ENCODE measurements at places on chromosomes 3 and 15. TPM values are rescaled to one million over a fixed set of nuclear protein-coding genes. Genes with fewer than 3 reads are reported as not detected.
A peak's percentile ranks its signal among the peaks of the same experiment; 100 is the strongest.

DNA sequence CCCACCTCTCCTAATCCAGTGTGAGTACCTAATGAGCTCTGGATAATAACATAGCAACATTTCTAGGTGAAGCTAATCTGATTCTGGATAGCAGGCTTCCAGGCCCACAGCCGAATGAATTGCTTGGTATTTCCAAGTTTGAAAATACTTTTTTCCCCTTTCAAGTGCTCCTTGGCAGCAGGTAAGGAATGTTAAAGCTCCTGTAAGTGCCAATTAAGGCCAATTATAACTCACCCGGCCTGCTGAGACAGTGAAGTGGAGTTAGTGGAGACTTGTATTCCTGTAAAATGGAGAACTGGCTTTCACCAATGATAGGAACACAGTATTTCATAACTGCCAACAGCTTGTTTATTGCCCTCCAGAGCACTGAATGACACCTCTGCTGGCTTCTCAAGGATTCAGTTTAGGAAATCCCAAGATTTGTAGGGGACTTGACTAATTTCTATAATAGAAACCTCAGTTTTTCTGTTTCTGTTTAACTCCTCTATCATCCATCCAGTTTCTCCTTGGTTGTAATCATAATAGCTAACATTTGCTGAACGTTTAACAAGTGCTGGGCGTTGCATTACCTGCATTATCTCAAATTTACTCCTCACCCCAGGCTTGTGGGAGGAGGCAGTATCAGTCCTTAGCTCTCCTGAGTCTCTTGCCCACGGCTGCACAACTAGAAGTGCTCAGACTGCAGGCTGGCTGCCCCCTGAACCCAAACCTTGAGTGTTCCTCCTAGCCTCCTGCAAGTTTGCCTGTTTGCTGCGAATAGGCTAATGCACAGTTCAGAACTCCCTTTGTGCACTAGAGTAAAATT lies 52.7 kb upstream of the SCAANT1 start:
- H3K36me3 ChIP-seq, result peaks cover 9% of the 10 kb centered on the region
- H3K27ac ChIP-seq, result no peak overlapping the region
- peaks cover 57% of the 10 kb centered on the region for H3K4me1 ChIP-seq

DNA sequence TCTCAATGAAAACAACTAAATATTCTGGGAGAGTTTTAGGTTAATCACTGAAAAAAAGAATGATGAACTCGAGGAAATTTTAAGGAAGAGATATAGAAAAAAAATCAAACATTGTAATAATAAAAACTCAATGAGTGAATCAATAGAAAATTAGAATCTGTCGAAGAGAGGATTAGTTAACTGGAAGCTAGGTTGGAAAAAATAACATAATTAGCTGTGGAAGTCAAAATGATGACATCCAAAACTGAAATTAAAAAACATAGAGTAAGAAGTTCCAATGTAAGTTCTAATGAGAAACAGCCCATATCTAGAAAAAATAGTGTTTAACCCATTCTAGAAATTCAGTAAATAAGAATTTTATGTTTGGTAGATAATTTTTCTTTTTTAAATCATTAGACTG lies 299.3 kb upstream of the RARB start:
- H3K4me3 ChIP-seq, result no peak overlapping the region
- no peaks in the 10 kb centered on the region for H3K27me3 ChIP-seq
- H3K27ac ChIP-seq, result no peak overlapping the region
- H3K4me1 ChIP-seq, result no peaks in the 10 kb centered on the region

DNA sequence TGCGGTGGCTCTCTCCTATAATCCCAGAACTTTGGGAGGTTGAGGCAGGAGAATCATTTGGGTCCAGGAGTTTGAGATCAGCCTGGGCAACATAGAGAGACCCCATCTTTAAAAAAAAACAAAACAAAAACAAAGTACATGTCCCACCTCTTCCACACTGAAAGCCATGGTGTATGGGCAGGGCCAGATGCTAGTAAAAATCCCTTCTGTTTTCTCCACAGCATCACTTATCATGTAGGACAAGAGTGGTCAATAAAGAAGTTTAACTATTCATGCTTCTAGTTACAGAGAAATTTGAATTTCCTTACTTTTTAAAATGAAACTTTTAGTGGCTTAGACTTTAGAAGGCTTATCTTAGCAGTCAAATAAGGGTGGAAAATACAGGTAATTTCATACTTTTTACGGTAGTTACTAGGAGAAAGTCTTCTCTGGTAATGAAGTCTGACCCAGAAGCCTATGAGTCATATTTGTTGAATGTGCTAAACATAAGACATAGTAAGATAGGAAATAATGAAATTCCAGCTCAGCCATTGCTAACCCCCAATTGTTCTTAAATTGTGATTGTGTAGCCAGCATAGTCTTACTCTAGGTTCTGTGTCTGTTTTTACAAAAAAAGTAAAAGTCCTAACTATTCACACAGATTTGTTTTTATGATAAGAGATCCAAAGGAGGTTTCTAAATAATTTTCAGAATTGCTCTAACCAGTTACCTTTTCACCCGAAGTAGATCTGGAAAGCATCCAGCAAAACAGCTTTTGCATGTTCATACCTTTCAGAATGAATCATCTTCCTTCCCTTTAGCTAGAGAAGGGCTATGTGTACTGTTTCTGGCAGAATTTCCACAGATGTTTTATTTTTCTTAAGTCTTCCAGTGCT lies 16.4 kb upstream of the ZNF609 start:
- H3K36me3 ChIP-seq, result peaks cover 41% of the 10 kb centered on the region
- peaks cover 55% of the 10 kb centered on the region for H3K4me1 ChIP-seq
- peak overlapping the region; percentile 84 for H3K27ac ChIP-seq
- H3K27me3 ChIP-seq, result no peaks in the 10 kb centered on the region

Gene GPR149
- not detected for total RNA-seq

DNA sequence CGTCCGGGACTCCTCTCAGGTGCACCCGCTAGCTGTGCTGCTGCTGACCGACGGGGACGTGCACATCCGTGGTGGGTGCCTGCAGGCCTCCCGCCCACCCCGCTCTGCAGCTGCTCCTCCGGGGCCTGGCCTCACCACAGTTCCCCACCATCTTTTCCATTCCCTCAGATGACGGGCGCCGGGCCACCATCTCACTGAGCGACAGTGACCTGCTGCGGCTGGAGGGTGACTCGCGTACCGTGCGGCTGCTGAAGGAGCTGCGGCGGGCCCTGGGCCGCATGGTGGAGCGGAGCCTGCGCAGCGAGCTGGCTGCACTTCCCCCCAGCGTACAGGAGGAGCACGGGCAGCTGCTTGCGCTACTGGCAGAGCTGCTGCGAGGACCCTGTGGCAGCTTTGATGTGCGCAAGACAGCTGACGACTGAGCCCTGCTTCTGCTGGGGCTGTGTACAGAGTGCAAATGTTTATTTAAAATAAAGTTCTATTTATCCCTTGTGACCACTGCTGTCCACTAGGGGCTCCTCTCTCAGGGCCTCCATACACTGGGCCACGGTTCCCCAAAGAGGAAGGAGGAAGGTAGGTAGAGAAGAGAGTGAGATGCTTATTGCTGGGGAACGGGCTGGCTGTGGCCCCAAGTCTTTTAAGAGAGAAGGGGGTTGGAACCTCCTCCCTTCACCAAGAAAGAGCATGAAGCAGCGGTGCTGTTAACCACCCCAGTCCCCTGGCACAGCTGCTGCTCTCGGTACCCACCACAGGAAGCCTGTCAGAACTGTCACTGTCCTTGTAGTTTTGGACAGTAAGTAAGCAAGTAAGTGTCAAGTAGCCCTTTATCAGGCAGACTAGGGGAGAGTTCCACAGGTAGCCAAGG lies 47.0 kb downstream of the DHX30 start:
- no peak overlapping the region for H3K4me3 ChIP-seq
- no peaks in the 10 kb centered on the region for H3K27me3 ChIP-seq
- H3K4me1 ChIP-seq, result no peaks in the 10 kb centered on the region
- peaks cover 26% of the 10 kb centered on the region for H3K36me3 ChIP-seq

DNA sequence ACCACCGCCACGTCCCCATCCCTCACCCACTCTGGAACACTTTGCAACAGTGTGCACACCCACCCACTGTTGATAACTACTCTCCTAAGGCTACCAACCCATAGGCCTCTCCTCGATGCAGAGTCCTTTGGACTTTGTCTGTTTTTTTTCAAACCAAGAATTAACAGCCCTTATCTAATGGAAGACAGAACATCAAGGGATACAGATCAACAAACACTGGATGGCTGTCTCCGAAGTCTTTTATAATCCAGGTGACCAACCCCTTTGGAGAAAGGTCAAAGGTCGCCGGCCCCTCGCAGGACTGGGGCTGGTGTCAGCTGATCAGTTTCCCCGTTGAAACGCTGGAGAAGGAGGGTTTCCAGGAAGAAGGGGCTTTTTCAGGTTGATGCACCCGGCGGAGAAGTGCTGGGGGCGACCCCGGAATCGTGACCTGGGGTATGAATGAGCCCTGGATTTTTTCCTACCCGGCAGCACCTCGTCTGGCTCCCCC lies 532 bp downstream of the B4GALT4 start:
- peak; percentile 33 for DNase-seq
- peaks cover 48% of the 10 kb centered on the region for H3K4me1 ChIP-seq
- peak overlapping the region; percentile 95 for H3K27ac ChIP-seq
- H3K4me3 ChIP-seq, result peak overlapping the region; percentile 86
- H3K27me3 ChIP-seq, result no peaks in the 10 kb centered on the region
- H3K36me3 ChIP-seq, result peaks cover 22% of the 10 kb centered on the region

DNA sequence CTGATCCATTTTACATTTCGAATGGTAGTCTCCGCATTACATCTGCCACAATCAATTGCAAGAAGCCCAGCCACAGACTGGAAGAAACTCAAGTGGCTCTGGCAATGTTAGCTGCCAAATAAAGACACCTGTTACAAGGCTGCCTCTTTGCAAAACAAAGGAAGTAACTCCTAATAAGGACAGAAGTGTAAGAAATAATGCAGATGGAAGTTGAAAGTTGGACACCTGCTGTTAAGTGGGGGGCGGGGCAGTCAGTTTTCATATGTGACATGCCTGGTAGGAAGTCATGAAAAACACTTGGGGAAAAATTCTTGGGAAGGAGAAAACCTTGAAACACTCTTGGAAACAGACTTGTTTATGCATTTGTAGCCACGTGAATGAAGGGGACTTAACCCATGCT lies 54.1 kb upstream of the ATP2C1 start:
- H3K4me3 ChIP-seq, result no peak overlapping the region
- no peaks in the 10 kb centered on the region for H3K27me3 ChIP-seq
- no peaks in the 10 kb centered on the region for H3K36me3 ChIP-seq
- no peak for DNase-seq
- H3K27ac ChIP-seq, result no peak overlapping the region
- no peaks in the 10 kb centered on the region for H3K4me1 ChIP-seq

DNA sequence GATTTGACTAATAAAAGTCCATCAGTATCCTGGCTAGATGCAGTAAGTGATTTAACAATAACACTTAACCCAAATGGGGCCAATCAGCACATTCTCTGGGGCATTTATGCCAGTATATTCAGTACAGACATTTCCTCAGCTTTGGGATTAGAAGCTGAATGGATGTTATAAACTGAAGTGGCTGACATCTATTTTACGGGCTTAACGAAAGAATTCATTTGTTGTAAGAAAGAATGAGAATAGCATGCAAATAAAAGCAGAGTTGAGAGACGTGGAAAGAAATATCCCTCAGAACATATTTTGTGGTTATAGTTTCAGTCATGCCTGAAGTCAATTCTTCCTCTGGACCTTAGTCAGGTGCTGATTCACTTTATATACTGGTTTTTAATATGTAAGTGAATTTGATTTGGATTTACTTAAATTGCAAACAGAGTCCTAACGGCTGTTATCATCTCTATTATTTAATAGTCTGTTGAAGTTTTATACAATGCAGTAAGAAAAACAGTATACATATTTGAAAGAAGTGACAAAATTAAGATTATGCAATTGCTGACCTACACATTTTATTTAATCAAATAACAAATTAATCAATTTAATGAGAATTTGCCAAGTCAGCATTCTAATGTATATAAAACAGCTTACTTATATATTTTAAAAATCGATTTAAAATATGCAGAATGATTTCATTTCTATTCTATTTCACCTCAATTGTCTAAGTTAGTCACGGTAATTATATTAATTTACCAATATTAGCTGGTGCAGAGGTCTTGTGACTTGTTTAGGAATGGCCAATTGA lies 513.9 kb upstream of the CADM2 start:
- H3K4me1 ChIP-seq, result no peaks in the 10 kb centered on the region
- no peaks in the 10 kb centered on the region for H3K27me3 ChIP-seq
- no peak overlapping the region for H3K4me3 ChIP-seq
- H3K36me3 ChIP-seq, result no peaks in the 10 kb centered on the region

GRCh38 chr3:97863031-97863430 lies 41.2 kb downstream of the CRYBG3 start:
- no peak overlapping the region for H3K27ac ChIP-seq
- no peaks in the 10 kb centered on the region for H3K27me3 ChIP-seq
- no peak overlapping the region for H3K4me3 ChIP-seq
- H3K36me3 ChIP-seq, result no peaks in the 10 kb centered on the region

Gene MEIS2
- total RNA-seq, result not detected

- peak; percentile 69 for DNase-seq
- peak overlapping the region; percentile 97 for H3K27ac ChIP-seq
- H3K4me3 ChIP-seq, result peak overlapping the region; percentile 71
- H3K36me3 ChIP-seq, result peaks cover 7% of the 10 kb centered on the region
Observed at GRCh38 chr15:60840703-60841411, 361.9 kb upstream of the ICE2 start.

- peaks cover 46% of the 10 kb centered on the region for H3K4me1 ChIP-seq
- peaks cover 22% of the 10 kb centered on the region for H3K27me3 ChIP-seq
- peaks cover 6% of the 10 kb centered on the region for H3K36me3 ChIP-seq
- no peak overlapping the region for H3K4me3 ChIP-seq
- DNase-seq, result no peak
Observed at GRCh38 chr15:43518197-43518761, 871 bp downstream of the MAP1A start.

GRCh38 chr15:52680761-52681160 lies 1.6 kb upstream of the ATOSA start:
- H3K4me1 ChIP-seq, result peaks cover 45% of the 10 kb centered on the region
- H3K4me3 ChIP-seq, result no peak overlapping the region
- H3K27me3 ChIP-seq, result no peaks in the 10 kb centered on the region
- H3K36me3 ChIP-seq, result peaks cover 11% of the 10 kb centered on the region
- no peak for DNase-seq

DNA sequence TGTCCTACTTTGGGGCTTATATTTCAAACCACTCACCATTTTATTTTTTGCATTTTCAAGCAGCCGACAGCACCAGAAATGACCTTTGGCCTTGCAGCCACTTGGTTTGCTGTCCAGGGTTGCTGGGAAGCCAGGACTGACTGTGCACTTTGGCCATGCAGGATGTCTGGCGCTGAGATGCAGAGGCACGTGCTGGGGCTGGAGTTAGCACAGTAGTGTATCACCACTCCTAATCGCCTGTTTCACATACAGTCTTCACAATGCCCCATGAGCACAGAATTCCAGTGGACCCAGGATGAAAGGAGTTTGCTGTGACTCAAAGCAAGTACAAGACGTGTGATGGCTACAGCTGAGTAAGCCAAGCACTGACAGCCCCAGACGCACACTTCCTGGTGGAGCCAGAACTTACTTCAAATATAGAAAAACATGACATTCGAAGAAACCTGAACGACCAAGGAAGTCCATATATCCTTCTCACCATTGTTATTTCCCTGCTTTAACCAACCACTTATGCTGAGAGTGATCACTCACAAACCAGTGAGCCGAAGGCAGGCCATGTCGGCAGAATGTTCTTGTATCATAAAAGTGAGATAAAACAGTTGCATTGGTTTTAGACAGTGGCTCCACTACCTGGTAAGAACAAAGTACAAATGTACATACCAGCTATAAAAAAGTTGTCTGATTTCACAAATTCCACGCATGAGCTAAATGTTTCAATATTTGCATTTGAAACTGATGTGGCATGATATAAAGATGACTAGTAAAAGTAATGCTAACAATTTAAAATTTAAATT lies 16.0 kb downstream of the OCA2 start:
- H3K27ac ChIP-seq, result no peak overlapping the region
- H3K4me3 ChIP-seq, result no peak overlapping the region
- H3K36me3 ChIP-seq, result no peaks in the 10 kb centered on the region
- no peak for DNase-seq
- H3K27me3 ChIP-seq, result peaks cover 2% of the 10 kb centered on the region

Gene CDHR4
- not detected for total RNA-seq
